D721Med (cell line): ENCODE measurements at places on chromosomes 13 and 19.

GRCh38 chr19:49809160-49809940 lies 3.7 kb downstream of the FUZ start:
- no peak for DNase-seq

DNA sequence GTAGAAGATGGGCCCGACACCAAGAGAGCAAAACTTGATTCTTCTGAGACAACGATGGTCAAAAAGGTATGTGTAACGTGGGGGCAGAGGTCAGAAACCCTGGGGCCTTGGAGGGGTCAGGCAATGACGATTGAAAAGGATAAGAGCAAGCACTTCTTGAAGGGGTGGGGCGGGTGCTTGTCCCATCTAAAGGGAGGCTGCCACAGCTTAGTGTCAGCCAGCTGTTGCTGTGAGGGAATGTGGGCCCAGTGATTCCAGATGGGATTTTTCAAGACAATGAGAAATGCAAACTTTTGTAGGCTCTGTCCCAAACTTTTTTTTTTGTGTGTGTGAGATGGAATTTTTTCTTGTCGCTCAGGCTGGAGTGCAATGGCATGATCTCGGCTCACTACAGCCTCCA lies 24.5 kb downstream of the SAE1 start:
- DNase-seq = no peak

GRCh38 chr19:38634757-38635482 lies 12.5 kb upstream of the ACTN4 start:
- DNase-seq = no peak

DNA sequence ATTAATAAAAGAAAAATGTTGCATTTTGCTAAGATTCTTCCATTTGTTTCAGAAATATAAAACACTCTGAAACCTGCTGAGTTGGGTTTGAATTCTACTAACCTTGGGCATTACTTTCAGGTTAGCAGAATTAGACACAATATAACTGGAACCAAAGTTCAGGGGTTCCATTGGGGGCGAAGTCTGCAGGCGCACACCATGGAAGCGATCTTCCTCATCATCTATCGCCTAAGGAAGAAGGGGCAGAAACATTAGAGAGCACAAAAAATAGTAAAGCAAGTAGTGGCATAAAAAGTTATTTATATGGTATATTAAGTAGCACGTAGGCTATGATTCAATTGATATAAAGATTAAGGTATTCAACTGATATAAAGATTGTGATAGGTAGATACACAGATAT lies 34.1 kb downstream of the CARD8 start:
- no peak for DNase-seq

DNA sequence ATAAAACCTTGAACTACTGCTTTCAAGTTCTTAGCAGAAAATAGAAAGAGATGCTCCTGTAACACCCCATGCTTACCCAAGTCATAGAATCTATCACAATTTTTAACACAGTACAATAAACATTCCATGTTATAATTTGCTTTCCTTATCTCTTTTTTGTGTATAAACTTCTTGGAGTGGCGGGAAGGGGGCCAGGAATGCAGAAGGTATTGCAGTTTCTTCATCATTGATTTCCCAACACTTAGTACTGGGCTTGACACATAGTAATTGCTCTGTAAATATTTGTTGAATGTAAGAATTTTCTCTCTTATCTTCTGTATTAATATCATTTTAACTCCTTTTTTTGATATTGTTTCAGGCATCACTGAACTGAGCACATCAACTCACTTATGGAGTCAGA lies 535.8 kb downstream of the KCTD12 start:
- no peak for DNase-seq

- no peak for DNase-seq
Observed at GRCh38 chr19:38433268-38433733, at the start of gene RYR1. Gene RYR1 (plus strand): TSS chr19:38433691. CDS start chr19:38433830, 139 bp downstream.

- DNase-seq = no peak
Observed at GRCh38 chr13:50670847-50671496, 172.5 kb downstream of the DLEU7 start.

DNA sequence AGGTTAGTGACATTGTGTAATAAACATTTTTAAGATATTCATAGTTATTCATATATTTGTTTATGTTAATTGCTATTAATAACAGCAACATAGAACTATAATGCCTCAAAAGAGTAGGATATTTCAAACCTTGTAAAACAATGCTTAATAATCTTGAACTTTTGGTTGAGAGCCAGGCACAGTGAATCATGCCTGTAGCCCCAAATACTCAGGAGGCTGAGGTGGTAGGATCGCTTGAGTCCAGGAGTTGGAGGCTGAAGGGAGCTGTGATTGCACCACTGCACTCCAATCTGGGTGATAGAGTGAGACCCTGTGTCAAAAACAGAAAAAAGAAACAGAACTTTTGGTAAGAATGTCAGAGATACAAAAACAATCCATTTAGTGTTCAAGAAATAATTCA lies 213.9 kb upstream of the SLITRK1 start:
- DNase-seq = no peak

- DNase-seq = no peak
Observed at GRCh38 chr13:76222511-76222910, 586.4 kb downstream of the LMO7 start.

- DNase-seq = no peak
Observed at GRCh38 chr13:94195715-94196114, 283.8 kb downstream of the DCT start.

- no peak for DNase-seq
Observed at GRCh38 chr19:750640-751423, at the start of gene MISP. Gene MISP (plus strand): TSS chr19:751112. CDS start chr19:756947, 5,835 bp downstream.

- DNase-seq = no peak
Observed at GRCh38 chr19:49573425-49573824, 6.9 kb downstream of the NOSIP start.

- DNase-seq = no peak
Observed at GRCh38 chr19:3398114-3398899, 31.9 kb downstream of the NFIC start.
